CD4-positive, alpha-beta T cell treated with Interleukin-6 at 100 ng/mL for 8 hours (primary cell): ENCODE measurements at places on chromosomes 16 and 17.

GRCh38 chr17:67110619-67111018 lies 66.3 kb downstream of the CACNG1 start:
- DNase-seq: no peak

DNA sequence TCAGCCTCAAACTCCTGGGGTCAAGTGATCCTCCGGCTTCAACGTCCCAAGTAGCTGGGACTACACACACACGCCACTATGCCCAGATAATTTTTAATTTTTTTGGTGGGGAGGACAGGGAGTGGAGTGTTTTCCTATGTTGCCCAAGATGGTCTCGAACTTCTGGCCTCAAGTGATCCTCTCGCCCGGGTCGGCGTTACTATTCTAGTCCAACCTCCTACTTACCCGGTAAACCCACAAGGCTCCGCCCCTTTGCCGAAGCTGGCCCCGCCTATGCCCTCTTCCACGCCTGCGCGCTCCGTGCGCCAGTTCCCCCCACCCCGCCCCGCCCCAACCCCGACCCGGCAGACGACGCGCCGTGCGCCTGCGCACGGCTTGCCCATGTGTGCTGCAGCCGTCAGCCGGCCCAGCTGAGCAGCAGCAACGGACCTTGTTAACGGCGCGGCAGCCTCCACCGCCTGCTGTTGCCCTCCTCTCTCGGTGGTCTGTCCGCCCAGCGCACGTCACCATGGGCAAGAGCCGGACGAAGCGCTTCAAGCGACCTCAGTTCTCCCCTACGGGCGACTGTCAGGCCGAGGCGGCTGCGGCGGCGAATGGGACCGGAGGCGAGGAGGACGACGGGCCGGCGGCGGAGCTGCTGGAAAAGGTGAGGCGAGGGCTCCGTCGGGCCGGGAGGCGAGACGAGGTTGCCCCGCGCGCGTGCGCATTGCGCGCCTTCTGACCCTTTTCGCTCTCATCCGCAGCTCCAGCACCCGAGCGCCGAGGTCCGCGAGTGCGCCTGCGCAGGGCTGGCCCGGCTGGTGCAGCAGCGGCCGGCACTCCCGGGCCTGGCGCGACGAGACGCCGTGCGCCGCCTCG lies at the start of gene HEATR3:
Gene HEATR3, plus strand, starts transcription at position 347 of the 858 bp plus-strand sequence. Its CDS starts 162 bp downstream, at position 509.
- peak; percentile 95 for DNase-seq

DNA sequence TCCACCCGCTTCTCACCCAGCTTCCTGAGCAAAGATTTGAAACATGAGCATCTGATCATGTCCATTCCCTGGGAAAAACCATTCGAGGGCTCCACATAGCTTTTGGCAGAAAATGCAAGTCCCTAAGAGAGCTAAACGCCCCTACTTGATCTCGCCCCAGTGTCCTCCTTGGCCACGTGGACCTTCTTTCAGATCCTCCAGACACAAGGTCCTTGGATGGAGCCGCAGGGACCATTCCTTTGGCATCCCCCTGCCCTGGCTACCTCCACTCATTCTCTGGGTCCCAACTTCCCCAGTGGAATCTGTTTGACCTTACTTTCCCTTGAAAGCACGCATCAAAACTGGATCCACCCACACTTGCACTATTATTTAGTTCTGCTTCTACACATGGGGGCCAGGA lies 146.5 kb downstream of the SDK2 start:
- no peak for DNase-seq

- peak; percentile 62 for DNase-seq
Observed at GRCh38 chr17:17179371-17179827, 26.7 kb downstream of the PLD6 start.

- DNase-seq: no peak
Observed at GRCh38 chr16:65524997-65525396, 403.1 kb upstream of the CDH11 start.

DNA sequence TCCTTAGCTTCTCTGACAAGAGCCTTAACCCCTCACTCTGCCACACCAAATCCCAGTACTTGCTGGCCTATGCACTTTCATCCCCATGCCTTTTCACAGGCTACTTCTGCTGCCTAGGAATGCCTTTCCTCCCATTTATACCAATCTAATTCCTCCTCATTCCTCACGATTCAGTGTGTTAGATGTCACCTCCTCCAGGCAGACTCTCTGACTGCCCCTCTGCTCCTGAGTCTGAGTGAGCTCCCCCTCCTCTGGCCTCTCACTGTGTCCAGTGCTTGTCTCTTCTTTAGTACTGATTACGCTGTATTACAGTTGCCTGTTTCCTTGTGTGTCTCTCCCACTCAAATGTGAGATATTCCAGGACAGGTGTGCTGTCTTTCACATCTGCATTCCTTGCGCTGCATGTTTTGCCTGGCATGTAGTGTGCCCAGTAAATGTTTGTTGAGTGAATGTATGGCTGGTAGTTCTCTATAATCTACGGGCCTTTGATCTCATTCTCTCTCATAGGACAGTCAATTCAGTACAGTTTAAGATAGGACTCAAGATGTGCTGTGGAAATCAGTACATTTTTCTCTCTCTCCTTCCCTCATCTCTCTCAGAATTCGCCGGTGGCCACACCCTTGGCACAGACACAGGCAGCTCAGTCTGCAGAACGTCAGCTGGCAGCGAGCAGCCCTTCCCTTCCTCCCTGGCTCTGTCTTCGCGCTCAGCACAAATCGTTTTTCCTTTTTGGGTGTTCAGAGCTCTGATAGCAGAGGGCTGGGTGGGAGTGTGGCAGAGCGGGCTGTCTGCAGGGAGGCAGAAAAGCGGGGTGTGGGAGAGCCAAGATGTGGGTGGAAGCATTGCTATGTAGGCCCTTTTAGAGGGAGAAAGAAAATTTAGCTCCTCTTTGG lies 18.5 kb downstream of the ARL4D start:
- DNase-seq: no peak

DNA sequence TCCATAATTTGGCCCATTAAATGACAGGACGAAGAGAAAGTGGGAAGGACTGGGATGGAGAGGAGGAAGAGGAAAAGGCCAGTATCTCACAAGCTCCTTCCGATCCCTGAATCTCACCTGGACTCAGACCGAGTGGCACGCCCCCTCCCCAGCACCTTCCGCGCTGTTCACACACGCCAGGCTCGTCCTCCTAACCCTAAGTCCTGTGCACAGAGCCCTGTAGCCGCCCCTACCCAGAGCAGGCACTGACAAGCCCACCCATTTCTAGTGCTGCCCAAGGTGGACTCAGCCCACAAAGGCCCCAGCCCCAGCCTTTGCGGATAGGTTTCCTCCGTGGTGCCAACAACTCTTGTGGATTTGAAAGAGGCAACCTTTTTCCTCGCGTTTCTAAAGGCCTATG lies 9.2 kb downstream of the HS3ST3B1 start:
- no peak for DNase-seq

- DNase-seq: no peak
Observed at GRCh38 chr16:337975-338575, 14.4 kb downstream of the AXIN1 start.

DNA sequence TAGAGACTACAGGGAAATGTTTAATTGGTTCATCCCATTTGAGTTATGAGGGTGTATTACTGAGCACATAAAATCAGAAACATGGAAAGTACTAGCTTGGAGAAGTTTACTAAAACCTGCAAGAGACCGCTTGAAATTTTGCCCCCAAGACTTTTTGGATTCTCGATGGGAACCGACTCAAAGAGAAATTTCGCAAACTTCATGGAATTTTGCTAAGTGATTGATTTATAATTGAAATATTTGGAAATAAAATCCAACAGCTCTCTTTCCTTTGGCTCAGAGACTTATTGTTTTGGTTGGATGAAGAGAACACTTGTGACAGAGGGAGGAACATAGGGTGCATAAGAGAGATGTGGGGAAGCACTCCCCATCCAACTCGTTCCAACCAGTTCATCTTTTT lies 574.4 kb downstream of the WWOX start:
- DNase-seq: no peak

DNA sequence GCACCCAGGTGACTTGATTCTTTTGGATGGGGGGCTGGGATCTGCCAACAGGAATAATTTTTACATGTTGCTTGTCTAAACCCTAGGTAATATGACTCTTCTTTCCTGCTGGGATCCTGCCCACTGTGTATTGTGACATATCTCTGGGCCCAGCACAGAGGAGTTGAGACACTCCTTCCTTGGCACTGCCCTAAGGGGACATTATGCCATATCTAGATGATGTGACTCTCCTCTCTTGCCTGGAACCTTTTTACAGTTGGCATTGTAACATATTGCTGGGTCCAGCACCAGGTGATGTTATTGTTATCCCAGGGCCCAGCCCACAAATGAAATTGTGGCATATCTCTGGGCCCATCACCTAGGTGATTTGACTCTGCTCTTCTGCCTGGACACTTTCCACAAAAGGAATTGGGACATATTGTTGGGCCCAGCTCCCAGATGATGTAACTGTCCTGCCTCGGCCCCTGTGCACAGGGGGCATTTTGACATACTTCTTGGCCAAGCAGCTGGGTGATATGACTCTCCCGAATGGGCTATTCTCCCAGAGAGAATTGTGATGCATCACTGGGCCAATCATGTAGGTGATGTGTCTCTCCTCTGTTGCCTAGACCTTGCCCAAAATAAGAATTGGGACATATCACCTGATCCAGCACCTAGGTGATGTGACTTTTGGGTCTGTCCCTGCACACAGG lies 1837.7 kb downstream of the TP53TG3F start:
- DNase-seq: no peak

DNA sequence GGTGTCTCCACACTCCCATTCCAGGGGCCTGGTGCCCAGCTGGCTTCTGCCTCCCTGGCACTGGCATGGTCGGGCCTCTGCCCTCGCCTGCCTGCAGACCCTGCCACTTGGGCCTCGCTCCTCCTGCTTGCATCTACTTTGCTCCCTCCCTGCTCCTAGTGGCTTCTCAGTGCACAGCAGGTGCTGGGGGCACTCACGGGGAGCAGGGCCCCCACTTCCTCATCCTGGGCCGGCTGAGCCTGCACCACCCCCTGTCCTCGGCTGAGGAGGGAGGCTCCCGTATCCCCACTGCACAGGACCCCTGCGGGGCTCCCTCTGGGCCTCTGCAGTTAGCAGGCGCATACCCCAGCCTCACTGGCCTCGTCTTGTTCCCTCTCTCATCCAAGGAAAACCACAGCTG lies 35.2 kb downstream of the CIBAR2 start:
- DNase-seq: no peak

DNA sequence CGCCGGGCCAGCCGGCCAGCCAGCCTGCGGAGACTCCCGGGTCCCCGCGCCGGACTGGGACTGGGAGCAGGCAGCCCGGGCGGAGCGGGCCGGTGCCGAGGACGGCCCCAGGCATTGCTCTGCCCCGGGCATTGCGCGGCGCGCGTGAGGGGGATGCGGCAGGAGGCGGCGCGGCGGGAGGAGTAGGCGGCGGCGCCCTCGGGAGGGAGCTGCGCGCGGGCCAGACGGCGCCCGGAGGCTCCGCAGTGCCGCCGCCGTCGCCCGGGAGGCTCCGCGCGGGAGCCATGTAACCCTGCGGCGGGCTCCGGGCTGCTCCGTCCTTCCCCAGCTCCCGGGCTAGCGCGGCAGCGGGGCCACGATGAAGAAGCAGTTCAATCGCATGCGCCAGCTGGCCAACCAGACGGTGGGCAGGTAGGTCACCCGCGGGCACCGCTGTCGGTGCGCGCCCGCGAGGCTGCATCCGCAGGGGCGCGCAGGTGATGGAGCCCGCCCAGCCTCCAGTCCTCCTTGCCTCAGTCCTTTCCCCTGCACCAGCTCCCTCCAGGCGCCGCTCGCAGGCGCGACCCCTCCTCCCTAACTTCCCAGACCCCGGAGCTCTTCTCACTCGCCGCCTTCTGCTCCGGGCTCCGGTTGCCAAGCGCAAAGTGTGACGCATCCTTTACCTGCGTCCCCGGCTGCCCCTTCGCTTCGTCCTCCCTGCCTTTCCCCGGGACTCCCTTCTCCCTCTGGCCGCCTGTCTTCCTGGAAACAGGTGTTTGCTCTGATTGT lies at the start of gene ARHGAP44:
Gene ARHGAP44, plus strand, starts transcription at position 18 of the 768 bp plus-strand sequence. Its CDS starts 341 bp downstream, at position 359.
- DNase-seq: no peak

DNA sequence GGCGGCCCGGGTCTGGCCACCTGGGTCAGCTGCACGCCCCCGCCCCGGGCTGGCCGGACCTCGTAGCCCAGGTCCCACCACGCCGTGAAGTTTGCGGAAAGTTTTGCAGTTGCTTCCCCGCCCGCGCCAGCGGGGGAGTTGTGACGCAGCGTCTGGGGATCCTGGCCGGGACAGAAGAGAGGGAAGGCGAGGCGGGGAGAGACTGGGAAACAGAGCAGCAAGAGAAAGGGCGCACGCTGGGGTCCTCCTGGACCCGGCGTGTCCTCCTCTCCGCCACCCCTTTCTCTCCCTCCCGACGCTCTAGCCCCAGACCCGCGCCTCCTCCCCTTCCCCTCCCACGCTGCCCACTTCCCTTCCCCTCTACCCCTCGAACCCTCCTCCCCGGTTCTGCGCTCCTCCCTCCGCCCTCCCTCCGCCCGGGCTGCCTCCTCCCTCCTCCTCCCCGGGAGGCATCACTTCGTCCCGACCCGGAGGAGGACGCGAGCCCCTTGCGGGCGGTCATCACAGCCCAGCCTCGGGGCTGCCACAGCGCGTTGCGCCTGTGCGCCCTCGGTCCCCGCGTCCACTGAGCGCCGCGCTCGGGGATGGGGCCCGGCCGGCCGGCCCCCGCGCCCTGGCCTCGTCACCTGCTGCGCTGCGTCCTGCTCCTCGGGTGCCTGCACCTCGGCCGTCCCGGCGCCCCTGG lies at the start of gene MRC2:
Gene MRC2, plus strand, starts transcription at position 452 of the 685 bp plus-strand sequence. Its CDS starts 133 bp downstream, at position 585.
- DNase-seq: peak; percentile 24

- DNase-seq: no peak
Observed at GRCh38 chr16:52293204-52293603, 253.7 kb downstream of the TOX3 start.

GRCh38 chr17:3033248-3033640 lies 30.2 kb downstream of the OR1D5 start:
- no peak for DNase-seq

DNA sequence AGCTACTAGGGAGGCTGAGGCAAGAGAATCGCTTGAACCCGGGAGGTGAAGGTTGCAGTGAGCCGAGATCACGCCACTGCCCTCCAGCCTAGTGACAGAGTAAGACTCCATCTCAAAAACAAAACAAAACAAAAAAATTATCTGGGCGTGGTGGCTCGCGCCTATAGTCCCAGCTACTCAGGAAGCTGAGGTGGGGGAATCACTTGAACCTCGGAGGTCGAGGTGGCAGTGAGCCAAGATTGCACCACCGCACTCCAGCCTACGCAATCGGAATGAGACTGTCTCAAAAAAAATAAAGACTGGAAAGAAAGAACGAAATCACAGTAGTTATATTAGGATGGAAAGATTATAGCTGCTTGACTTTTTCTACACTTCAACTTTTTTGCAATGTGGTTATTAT lies 18.9 kb downstream of the COG1 start:
- peak; percentile 63 for DNase-seq

DNA sequence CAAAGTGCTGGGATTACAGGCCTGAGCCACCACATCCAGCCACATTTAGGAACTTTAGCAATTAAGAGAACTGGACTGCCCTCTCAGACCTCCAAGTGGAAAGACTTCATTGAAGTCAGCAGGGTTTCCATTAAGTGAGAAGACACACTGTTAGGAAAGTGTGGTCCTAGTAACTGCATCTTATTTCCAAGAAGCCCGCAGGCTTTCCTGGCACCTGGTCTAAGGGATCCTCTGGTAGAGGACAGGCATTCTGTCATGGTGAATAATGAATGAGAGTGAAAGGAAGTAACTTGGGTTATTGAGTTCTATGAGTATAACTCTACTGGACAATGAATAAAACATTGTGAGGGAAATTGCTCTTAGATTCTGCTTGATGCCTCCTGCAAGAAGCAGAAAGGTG lies 14.1 kb downstream of the C17orf75 start:
- DNase-seq: no peak

- no peak for DNase-seq
Observed at GRCh38 chr17:56577190-56577842, 16.2 kb upstream of the NOG start.

GRCh38 chr17:42399948-42400843 lies 12.0 kb upstream of the STAT3 start:
- no peak for DNase-seq

- DNase-seq: no peak
Observed at GRCh38 chr16:56764835-56765234, 34.9 kb downstream of the NUP93 start.
